ENCODE measurements at places on chromosomes 1 and 21. TPM values are rescaled to one million over a fixed set of nuclear protein-coding genes. Genes with fewer than 3 reads are reported as not detected.

Gene BMP8A
- not detected for total RNA-seq

Gene RAVER2
- 7.4 TPM for total RNA-seq

Gene MROH9
- not detected for total RNA-seq

Gene HPCAL4
- total RNA-seq, result not detected

Gene OR2G6
- total RNA-seq, result not detected

Gene POU3F1
- not detected for total RNA-seq

Gene GRIK3
- not detected for total RNA-seq

Gene SYNC
- total RNA-seq, result 13.9 TPM

Gene NEGR1
- total RNA-seq, result 0.22 TPM

Gene RAB3B
- total RNA-seq, result 2.2 TPM

Data from dermis lymphatic vessel endothelial cell (primary cell).